ENCODE measurements at places on chromosomes 13 and 19.

DNA sequence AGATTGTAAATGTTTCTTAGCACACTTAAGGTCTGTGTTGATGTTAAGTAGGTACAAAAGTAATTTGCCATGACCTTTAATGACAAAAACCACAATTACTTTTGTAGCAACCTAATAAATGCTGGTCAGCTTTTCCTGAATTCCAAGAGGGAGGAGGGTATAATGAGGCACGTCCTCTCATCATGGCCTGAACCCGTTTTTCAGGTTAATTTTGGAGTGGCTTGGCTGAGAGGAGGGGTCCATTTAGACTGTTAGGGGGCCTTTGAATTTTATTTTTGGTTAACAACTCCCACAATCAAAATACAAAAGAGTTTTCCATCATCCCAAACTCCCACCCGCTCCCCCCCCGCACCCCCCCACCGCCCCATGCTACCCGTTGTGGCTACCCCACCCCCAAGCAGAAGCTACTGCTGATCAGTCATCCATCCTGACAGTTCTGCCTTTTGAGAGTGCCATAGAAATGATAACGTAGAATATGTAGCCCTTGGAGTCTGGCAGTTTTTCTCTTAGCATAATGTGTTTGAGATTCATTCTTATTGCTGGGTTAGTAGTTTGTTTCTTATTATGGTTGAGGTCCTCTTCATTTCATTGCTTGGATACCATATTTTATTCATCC lies 14.4 kb upstream of the PLEKHF1 start:
- no peak for DNase-seq

GRCh38 chr13:29893438-29893837 lies 43.0 kb upstream of the UBL3 start:
- DNase-seq, result no peak

DNA sequence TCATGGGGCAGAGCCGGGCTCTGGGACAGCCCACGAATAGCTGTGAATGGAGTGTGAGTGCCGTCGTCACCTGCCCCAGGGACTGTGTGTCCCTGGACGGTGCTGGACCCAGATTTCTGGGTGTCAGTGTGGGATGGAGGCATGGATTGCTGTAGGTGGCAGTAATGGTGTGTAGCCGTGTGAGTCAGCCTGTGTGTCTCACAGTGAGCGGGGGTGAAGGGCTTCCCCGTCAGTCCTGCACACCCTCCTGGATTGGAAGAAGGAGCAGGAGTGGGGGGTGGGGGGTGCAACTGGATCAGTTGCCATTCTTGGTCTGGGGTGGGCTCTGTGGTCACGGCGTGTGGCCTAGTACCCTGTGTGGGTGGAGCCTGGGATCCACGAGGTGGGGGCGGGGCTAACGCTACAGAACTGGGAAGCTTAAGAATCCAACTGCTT lies 6.5 kb upstream of the LTBP4 start:
- no peak for DNase-seq

GRCh38 chr13:73822668-73823592 lies 311.3 kb downstream of the KLF12 start:
- no peak for DNase-seq

DNA sequence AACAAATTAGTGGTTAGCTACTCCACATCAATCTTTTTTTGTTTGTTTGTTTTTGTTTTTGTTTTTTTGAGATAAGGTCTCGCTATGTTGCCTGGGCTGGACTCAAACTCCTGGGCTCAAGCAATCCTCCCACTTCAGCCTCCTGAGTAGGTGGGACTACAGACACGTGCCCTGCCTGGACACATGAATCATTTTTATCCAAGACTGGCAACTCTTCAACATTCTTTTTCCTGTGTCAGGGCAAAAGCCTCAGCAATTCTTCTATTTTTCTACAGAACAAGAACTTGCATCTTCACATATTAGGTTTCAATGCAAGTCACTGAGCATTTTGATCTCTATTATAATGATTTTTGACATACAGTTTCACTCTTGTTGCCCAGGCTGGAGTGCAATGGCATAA lies 76.8 kb upstream of the LRCH1 start:
- no peak for DNase-seq
